Hematopoietic multipotent progenitor cell treated with erythropoietin and hydrocortisone succinate and interleukin-3 and kit ligand, for 6 days (in vitro differentiated cells): ENCODE measurements at places on chromosomes 2 and 18.

- DNase-seq, result no peak
These were observed 50.5 kb upstream of the FZD7 start for GRCh38 chr2:201983174-201983573.

DNA sequence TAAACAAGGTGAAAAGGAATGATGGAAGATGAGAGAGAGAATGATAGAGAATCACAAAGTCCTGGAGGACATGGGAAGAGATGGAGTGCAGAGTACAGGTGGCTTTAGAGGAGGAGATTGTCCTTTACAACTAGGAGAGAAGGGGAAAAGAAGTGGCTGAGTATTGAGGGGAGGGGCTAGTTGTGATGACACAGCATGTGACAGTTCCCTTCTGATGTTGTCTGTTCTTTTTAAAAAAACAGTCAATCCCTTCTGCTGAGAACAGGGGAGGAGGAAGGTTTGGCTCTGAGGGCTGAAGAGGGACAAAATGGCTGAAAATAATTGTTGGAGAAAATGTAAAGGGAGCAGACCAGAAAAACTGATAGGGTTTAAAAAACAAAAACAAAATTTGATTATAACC, 44.0 kb downstream of the STEAP3 start:
- DNase-seq, result peak; percentile 42

- no peak for DNase-seq
These were observed 37.1 kb upstream of the CCDC93 start for GRCh38 chr2:118050974-118051373.

GRCh38 chr18:7190547-7191156, 40.2 kb upstream of the LRRC30 start:
- no peak for DNase-seq

DNA sequence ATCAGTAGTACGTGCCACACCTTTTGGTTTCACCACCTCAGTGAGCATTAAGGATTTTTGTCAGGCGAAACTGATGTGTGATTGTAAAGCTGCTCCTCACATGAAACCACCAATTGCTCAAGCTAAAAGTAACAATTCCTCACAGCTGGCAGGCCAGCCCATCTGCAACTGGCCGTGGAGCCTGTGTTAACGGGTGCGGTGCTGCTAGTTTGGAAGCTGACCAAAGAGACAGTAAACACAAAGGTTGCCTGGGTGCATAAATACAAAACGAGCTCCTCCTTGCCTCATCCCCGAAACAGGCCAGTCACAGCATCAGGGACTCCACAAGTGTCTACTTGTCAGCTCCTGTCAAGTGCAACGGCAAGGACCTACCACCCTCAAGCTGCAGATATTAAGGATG, 32.0 kb downstream of the LGALSL start:
- no peak for DNase-seq

GRCh38 chr2:211846714-211847113, 691.9 kb downstream of the ERBB4 start:
- DNase-seq, result no peak

DNA sequence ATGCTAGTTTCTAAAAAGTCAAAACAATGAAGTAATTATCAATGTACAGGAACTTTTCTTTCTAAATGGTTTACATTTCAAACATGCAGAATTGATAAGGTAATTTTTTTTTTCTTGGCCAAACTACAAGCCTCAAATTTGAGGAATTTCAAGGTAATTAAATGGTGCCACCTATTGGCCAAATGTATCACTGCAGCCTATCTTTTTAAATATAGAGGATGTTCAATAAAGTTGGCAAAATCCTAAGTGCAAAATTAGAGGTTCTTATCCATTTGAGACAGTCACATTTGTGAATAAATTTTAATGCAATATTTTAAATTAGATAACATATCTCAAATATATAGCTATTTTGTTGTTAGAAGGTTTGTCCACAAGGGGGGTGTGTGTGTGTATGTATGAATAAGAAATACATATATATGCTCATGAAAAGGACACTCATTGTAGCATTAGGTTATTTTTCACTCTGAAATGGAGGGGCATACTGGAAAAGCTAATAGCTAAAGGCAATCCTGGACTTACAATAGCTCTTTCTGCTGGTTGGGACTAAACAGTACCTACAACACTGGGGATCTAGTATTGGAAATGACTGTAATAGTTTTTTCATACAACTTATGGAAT, 26.2 kb downstream of the MMADHC start:
- DNase-seq, result peak; percentile 68

DNA sequence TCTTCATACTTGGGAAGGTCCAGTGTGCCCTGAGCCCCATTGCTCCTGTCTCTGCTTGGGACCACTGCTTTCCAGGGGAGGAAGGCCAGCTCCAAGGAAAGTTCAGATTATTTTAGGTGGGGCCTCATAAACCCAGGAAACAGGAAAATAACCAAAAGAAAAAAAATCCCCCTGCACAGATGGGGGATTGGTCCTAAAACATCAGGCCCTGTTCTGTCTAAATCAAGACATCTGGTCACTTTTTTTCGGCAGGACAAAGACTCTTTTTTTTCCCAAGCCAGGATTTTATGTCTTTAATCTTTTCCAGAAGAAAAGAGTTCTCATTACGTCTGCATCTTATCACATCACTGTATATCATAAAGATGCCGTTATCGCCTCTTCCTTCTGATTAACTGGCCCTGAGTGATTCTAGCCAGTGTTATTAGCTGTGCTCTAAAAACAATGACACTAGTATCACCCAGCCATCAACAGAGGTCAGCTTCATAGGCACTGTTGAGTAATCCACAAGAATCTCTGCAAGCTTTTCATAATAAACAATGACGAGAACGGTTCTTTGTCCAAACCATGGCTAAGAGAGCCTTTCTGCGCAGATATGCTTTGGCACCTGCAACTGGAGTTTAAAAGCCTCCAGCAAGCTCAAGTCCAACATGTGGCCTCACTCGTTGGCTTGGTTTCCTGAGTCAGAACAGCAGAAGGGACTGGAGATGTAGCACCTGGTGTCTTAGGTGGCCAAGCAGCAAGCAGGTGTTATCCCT, 138.2 kb downstream of the VAPA start:
- DNase-seq, result no peak

DNA sequence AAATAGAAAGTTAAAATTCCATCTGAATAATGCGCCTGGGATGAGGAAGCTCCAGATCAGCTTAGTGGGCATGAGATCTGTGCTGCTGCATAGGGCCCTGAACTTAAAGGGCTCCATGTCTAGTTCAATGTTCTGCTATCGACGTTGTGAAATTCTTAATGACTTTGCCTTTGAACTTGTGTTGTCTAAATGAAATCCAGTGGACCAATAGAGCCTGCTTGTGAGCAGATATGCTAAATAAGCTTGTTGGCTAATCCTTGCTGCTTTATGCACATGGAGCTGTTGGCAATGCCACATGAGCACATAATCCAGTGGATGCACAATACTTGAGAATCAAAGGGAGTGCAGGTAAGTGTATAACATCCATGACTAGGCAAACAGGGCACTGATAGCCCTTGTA, 228.6 kb downstream of the TNS1 start:
- DNase-seq, result no peak

GRCh38 chr2:43070676-43071502, 155.5 kb downstream of the ZFP36L2 start:
- no peak for DNase-seq

DNA sequence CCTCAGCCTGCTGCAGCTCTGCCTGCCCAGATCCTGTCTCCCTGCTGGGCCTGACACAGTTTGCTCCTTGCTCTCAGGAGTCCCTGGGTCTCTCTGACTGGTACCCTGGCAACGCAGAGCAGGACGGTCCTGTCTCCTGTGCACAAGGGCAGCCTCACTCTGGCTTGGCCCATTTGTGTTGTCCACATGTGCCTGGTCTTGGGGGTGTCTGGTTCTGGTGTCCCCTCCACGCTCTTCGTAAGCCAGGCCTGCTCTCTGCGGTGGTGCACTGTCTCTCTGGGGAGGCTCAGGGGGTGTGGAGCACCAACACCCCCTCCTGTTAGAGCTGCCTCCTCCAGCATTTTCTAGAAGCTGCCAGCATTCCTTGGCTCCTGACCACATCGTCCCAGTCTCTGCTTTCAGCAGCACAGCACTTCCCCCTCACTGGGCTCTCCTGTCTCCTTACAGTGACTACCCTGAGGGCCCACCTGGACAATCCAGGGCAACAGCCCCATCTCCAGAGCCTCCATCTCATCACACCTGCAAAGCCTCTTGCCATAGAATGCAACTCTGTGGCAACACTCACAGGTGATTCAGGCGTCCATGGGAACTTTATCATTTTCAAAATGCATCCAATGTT, 235.6 kb upstream of the HS6ST1 start:
- DNase-seq, result no peak

GRCh38 chr18:58562999-58563667, 65.8 kb downstream of the ALPK2 start:
- DNase-seq, result no peak

DNA sequence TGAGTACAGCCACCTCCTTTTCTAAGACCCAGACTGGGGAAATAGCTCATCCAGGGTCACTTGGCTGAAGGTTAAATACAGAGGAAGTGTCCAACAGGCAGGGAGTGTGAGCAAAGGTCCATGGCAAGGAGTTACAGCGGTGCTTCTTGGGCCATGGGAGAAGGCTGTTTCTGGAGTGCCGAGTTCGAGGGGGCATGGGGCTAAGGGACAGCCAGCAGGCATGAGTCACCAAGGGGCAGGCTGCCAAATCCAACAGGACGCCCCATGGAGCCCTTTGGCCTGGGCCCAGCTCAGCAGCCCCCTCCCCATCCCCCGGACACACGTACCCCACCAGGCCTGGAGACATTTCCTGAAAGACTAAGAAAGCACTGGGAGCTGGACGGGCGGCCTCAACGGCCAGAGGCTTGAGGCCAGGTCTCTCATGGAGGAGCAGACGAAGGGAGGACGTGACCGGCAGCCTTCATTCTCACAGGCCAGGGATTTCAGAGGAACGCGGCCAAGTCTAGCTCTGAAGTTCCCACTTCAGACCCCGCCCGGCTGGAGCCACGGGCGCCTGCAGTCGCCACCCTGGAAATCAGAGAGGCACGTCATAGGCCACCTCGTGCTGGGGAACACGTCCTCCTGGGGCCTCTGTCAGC, 160.4 kb downstream of the SMAD7 start:
- no peak for DNase-seq

GRCh38 chr18:68640861-68641260, 74.0 kb downstream of the TMX3 start:
- no peak for DNase-seq

- no peak for DNase-seq
These were observed 45.5 kb downstream of the CDC42EP3 start for GRCh38 chr2:37625796-37626571.

DNA sequence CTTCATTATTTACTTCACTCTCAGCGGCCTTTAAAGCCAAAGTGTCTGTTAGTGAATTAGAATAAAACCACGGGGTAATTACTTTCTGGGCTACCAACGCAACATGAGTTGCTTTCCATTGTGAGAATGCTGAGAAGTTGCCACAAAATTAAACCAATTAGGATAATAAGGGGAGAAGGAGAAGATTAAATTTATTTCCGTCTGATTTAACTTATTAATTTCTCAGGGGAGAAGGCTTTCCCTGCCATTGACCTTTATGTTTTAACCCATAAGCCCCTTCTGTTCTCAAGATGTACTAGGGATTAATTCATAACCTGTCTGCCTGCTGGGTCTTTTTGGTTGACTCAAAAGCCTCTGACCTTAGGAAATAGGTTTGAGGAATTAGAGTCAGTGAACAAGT, 42.3 kb upstream of the IGFBP5 start:
- DNase-seq, result no peak

DNA sequence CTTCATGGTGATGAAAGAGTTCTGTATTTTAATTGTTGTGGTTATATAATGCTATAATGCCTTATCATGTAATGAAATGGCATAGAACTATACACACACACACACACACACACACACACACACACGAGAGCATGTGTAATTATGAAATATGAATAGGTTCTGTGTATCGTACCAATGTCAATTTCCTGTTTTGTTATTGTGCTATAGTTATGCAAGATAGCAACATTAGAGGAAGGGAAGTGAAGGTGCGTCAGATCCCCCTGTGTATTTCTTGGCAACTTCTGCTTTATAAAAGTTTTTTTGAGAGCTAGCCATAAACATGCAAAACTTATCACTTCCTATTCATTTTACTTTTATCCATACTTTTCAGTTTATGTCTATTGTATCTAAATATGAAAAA, 60.7 kb upstream of the ARHGAP15 start:
- DNase-seq, result peak; percentile 55

GRCh38 chr2:43461453-43462073, 134.3 kb downstream of the THADA start:
- DNase-seq, result no peak

- no peak for DNase-seq
These were observed 18.1 kb upstream of the EFHD1 start for GRCh38 chr2:232615339-232615738.
